ENCODE measurements at places on chromosomes 4 and X.

GRCh38 chr4:85607624-85608023 lies 132.7 kb downstream of the ARHGAP24 start:
- DNase-seq = no peak

DNA sequence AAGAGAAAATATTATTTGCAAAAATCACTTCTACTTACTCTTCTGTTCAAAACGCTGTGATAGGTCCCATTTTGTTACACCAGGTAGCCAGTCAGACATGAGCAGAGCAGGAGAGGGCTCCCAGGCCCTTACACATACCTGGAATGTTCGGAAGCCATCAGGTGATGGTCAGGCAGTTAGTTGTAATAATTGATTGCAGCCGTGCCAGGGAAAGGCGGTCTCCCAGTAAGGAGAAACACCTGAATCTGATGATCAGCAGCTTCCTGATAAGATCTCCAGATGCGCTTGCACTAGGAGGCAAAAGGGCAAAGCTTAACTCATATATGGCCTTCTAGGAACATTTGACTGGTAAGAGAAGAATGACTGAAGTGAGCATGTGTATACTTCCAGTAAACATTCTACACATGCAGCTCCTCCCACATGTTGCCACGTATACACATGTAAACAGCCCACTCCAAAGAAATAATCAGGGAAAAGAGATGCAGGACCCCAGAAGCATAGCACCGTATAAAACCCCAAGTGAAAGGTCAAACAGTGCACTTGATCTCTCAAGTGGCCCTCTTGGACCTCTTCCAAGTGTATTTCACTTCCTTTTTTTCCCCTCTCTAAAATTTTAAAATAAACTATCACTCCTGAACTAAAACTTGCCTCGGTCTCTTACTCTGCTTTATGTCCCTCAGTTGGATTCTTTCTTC lies 1338.0 kb downstream of the FSTL5 start:
- no peak for DNase-seq

GRCh38 chr4:152385551-152385950 lies 150.3 kb downstream of the FBXW7 start:
- DNase-seq = no peak

- no peak for DNase-seq
Measured at GRCh38 chr4:149160370-149160769, 655.3 kb downstream of the IQCM start.

DNA sequence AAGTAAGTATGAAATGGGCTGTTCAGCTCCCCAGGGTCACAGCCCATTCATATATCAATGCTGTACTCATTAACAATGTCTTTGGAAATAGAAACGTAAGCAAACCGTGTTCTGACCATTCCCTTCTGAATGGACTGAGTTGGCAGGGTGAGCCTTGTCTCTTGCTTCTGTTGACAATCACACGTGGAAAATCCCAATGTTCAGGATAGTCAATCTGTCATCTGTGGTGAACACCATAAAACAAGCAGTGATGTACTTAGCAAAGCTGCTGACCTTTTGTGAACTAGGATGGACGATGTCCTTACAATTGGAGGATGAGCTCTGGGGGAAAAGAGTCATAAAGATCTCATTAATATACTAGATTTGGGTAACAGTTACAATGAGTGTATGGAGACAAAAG lies 109.6 kb upstream of the PAQR3 start:
- no peak for DNase-seq

DNA sequence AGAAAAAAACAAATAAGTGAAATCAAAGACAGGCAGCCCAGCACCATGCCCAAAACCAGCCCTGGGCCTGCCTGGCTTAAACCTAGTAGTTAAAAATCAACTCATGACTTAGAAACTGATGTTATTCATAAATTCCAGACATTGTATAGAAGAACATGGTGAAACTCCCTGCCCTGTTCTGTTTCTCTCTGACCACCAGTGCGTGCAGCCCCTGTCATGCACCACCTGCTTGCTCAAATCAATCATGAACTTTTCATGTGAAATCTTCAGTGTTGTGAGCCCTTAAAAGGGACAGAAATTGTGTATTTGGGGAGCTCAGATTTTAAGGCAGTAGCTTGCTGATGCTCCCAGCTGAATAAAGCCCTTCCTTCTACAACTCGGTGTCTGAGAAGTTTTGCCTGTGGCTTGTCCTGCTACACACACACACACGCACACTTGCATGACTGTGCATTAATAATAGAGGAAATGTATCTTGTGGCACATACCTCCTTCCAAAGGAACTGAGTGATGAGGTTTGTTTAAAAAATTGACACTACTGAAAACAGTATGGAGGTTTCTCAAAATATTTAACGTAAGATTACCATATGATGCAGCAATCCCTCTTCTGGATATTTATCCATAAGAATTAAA lies 39.2 kb upstream of the UGT2B7 start:
- DNase-seq = no peak

- DNase-seq = no peak
Measured at GRCh38 chr4:15149839-15150592, 147.7 kb downstream of the CPEB2 start.

DNA sequence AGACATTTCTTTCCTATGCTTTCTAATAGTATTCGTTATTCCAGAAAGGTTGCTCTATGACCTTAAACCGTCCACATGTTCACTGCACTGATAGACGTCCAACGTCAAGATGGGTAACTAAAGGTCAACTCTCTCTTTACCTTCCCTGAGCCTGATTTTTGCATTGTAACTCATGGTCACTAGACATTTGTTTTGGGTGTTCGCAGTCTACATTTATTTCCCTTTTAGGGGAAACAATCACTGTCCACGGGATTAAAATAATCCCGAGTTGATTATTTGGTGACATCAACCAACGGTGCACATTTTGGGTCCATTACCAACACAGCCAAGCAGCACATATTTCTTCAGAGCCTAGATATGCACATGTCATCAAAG lies 540 bp upstream of the HADH start:
- peak; percentile 20 for DNase-seq

DNA sequence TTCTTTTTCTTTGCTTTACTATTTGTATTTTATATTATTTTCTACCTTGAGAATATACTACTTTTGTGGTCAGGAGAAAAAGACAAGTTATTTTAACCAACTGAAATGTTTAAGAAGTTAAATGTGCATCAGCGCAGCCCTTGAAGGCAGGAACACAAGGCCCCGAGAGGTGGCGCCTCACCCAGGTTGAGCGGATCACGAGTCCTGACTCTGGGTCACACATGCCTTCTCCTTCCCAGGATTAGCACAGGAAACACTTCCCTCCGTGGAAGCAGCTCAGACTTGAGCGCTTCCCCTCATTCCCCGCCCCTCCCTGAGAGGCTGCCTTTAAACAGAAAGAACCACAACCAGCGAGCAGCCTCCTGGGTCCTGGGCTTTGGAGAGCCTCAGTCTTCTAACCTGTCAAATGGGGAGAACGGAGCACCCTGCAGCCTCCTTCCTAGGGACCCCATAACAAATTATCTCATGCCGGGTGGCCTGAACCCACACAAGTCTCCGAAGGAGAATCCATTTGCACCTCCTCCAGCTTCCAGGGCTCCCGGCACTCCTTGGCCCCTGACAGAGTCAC lies 217.6 kb downstream of the AFAP1 start:
- DNase-seq = no peak

DNA sequence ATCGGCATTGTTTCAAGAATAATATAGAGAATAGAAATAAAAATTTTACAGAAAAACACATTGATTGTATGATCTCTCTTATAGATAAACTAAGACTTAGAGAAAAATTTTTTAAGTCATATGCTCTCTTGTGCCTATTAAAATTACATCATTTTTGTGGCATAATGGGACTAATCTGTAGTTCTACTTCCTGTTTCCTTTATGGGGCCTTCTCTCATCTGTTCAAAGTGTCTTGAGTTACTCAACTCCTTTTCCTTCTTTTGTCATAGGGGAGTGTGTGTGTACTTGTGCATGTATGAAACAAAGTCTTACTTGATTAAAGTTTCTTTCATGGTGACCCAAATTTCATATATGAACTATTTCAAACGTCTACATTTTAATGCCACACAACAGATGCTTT lies 1448.9 kb upstream of the TENM3 start:
- DNase-seq = peak; percentile 49

DNA sequence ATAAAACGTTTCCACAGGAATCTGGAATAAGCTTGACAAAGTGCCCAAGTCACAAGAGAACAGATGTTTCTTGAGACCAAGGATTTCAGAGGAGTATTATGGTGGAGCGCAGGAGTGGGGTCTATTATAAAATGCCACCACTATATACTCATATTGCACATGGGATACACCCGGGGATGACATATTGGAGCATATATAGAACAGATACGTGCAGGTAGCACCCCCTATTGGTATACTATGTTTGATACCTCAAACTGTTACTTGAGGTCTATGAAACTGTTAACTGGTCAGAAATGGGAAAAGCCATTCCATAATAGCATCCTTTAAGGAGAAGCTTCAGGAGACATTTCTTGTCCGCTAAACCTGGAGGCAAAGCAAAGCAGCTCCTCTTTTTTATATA lies 86.0 kb downstream of the PCYT1B start:
- DNase-seq = no peak

DNA sequence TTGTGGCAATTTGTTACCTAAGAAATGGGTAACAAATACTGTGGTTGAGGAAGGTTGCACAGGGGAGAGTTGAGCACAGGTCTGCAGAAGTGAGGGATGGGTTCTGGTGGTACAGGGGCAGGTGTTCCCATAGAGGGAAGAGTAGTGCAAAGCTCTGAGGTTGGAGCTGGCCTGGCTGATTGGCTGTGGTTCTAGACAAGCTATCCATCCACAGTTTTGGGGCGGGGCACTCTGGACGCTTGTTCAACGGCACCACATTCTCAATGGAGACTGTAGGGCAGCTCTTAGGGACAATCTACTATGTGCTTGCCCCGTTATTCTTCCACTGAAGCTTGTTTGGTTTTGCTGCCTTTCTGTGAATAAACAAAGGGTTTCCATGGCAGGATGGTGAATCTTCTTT lies 35.4 kb downstream of the NAT8L start:
- no peak for DNase-seq

DNA sequence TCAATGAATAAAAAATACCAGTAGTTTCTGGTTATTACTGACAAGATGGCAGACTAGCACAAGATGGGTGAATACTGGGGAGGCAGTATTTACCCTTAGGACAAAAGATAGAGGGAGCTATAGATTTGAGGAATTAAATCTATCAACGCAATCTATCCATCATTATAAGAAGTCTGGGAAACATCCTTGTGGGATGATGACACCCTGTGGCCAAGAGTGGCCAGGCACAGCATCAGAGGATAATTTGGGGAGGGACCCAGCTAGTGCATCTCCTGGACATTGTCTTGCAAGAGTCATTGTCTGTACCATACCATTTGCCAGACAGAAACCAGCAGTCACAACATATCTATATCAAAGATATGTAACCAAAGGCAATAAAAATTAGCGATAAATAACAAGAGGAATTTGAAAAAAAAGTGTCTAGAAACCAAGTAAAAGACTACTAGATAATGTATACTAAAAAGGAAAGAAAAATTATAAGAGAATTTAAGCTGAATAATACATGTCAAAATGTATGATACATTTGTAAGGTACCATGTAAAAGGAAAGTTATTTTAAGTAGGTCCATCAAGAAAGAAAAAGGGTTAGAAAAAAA lies 22.9 kb downstream of the KCTD8 start:
- no peak for DNase-seq
